ENCODE measurements at places on chromosomes 2 and 18.

- no peak overlapping the region for H3K27ac ChIP-seq
- no peak for DNase-seq
- no peak overlapping the region for H3K4me3 ChIP-seq
Observed at GRCh38 chr18:55422456-55423180, 165.4 kb downstream of the TCF4 start.

- DNase-seq: no peak
- peaks cover 3% of the 10 kb centered on the region for H3K36me3 ChIP-seq
- H3K4me1 ChIP-seq: no peaks in the 10 kb centered on the region
- no peaks in the 10 kb centered on the region for H3K27me3 ChIP-seq
Observed at GRCh38 chr2:156841321-156841720, 405.1 kb downstream of the GPD2 start.

- no peak overlapping the region for H3K4me3 ChIP-seq
- H3K27ac ChIP-seq: no peak overlapping the region
- DNase-seq: no peak
- H3K27me3 ChIP-seq: peaks cover 32% of the 10 kb centered on the region
- H3K4me1 ChIP-seq: no peaks in the 10 kb centered on the region
Observed at GRCh38 chr18:23142251-23142929, 7.1 kb downstream of the CABLES1 start.

- DNase-seq: no peak
- H3K27ac ChIP-seq: no peak overlapping the region
- peaks cover 14% of the 10 kb centered on the region for H3K4me1 ChIP-seq
- H3K4me3 ChIP-seq: no peak overlapping the region
Observed at GRCh38 chr2:25372405-25373268, 30.9 kb upstream of the DNMT3A start.

DNA sequence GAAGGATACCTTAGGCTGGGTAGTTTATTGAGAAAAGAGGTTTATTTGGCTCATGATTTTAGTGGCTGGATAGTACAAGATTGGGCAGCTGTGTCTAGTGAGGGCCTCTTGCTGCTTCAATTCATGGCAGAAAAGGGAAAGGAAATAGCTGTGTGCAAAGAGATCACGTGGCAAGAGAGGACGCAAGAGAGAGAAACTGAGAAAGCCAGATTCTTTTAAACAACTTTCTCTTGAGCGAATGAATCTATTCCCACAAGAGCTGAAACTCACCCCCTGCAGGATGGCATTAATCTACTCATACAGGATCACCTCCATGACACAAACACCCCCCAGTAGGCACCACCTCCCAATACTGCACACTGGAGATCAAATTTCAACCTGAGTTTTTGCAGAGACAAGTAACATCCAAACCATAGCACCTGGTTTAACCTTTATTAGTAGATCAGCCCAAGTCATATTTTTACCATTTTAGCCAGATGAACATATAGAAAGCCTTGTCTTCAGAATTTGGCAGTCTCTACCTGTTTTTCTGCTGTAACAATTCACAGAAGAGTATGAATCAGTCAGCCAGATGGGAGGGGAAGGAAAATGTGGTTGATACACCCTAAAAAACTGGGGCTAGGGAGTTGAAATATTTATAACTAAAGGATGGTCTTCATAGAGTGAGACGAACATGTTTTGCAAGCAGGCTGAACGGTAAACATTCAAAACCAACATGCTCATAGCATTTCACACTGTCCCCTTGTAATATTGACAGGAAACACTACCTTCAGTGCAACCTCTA lies 73.9 kb upstream of the NCKAP5 start:
- no peaks in the 10 kb centered on the region for H3K4me1 ChIP-seq
- no peak overlapping the region for H3K4me3 ChIP-seq

GRCh38 chr2:217932803-217933616 lies 69.8 kb downstream of the TNS1 start:
- no peak overlapping the region for H3K4me3 ChIP-seq
- no peak for DNase-seq
- no peaks in the 10 kb centered on the region for H3K36me3 ChIP-seq
- peaks cover 55% of the 10 kb centered on the region for H3K27me3 ChIP-seq
- peaks cover 5% of the 10 kb centered on the region for H3K4me1 ChIP-seq
- no peak overlapping the region for H3K27ac ChIP-seq

GRCh38 chr2:174495365-174496012 lies 8.7 kb upstream of the GPR155 start:
- no peak for DNase-seq
- no peak overlapping the region for H3K4me3 ChIP-seq
- no peaks in the 10 kb centered on the region for H3K27me3 ChIP-seq
- peaks cover 26% of the 10 kb centered on the region for H3K4me1 ChIP-seq
- peaks cover 14% of the 10 kb centered on the region for H3K36me3 ChIP-seq
- H3K27ac ChIP-seq: peak overlapping the region; percentile 98

DNA sequence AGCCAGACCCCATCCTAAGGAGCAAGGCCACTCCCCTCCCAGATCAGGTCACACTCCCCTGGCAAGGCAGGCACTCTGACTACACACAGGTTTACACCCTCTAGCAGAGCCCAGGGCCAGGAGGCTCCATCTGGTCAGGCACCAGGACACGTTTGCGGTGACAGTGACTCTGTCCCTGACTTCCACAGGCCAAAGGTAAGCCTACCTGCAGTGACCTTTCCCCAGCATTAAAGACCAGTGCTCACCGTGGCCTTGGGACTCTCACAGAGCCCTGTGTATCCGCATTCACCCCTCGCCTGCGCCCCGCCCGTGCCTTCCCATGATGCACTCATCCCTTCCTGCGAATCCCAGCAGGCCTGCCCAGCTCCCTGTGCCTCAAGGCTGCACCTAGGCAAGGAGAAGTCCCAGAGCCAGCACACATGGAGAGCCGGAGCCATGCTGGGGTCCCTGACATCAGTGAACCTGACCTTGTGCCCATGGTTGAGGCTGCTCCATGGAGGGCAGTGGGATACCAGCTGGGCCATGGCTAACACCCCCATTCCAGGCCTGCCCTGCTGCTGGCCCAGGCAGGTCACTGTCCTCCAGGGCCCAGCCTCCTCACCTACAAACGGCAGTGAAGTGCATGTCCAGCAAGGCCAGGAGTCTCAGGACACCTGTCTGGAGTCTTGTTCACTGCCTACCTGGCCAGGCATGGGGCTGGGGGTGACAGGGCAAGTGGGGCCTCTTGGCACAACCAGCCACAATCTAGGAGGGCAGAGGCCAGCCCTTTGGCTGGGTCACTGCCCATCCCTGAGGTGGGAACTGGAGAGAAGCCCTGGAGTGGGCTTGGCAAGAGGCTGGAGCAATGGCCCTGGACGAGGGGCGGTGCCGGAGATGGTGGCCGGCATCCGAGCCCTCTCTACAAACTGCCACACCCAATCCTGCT lies 3.0 kb downstream of the NEURL3 start:
- no peaks in the 10 kb centered on the region for H3K4me1 ChIP-seq
- H3K4me3 ChIP-seq: no peak overlapping the region
- H3K27ac ChIP-seq: no peak overlapping the region
- H3K27me3 ChIP-seq: no peaks in the 10 kb centered on the region

- H3K27me3 ChIP-seq: peaks cover 24% of the 10 kb centered on the region
- H3K27ac ChIP-seq: peak overlapping the region; percentile 18
- no peaks in the 10 kb centered on the region for H3K36me3 ChIP-seq
- no peak for DNase-seq
- peaks cover 18% of the 10 kb centered on the region for H3K4me1 ChIP-seq
Observed at GRCh38 chr2:222427646-222428301, 3.4 kb downstream of the SGPP2 start.

- no peaks in the 10 kb centered on the region for H3K4me1 ChIP-seq
- H3K36me3 ChIP-seq: no peaks in the 10 kb centered on the region
- H3K27ac ChIP-seq: no peak overlapping the region
Observed at GRCh38 chr2:34848132-34848531, 1249.0 kb upstream of the FAM98A start.

- peaks cover 8% of the 10 kb centered on the region for H3K4me1 ChIP-seq
- no peak overlapping the region for H3K4me3 ChIP-seq
- no peak overlapping the region for H3K27ac ChIP-seq
- peaks cover 33% of the 10 kb centered on the region for H3K27me3 ChIP-seq
Observed at GRCh38 chr2:12313445-12314126, 403.1 kb upstream of the TRIB2 start.

- peak overlapping the region; percentile 80 for H3K27ac ChIP-seq
- no peak for DNase-seq
- no peaks in the 10 kb centered on the region for H3K4me1 ChIP-seq
- H3K4me3 ChIP-seq: no peak overlapping the region
- peaks cover 9% of the 10 kb centered on the region for H3K27me3 ChIP-seq
Observed at GRCh38 chr18:10462597-10462996, 8.2 kb downstream of the APCDD1 start.

DNA sequence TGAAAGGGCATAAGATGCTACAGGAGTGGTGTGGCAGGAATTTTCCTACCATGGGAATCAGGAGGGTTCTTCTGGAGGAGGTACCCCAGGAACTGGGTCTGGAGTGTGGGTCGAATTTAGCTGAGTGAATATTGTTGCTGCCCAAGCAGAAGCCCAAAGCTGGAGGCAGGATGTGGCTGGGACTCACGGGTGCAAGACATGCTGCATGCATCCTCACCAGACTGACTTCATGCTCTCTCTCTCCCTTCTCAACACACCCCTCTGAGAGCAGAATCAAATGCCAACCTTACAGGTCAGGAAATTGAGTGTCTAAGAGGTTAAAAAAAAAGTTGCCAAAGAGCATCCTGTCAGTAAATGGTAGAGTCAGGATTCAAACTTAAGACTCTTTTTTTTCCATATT lies 78.8 kb upstream of the TTC39C start:
- peaks cover 41% of the 10 kb centered on the region for H3K4me1 ChIP-seq
- H3K36me3 ChIP-seq: peaks cover 4% of the 10 kb centered on the region
- H3K27me3 ChIP-seq: no peaks in the 10 kb centered on the region
- peak; percentile 24 for DNase-seq
- peak overlapping the region; percentile 43 for H3K4me3 ChIP-seq

GRCh38 chr2:127530245-127531140 lies 4.2 kb upstream of the IWS1 start:
- peaks cover 11% of the 10 kb centered on the region for H3K36me3 ChIP-seq
- H3K27me3 ChIP-seq: peaks cover 16% of the 10 kb centered on the region
- H3K4me1 ChIP-seq: peaks cover 10% of the 10 kb centered on the region
- no peak overlapping the region for H3K4me3 ChIP-seq
- no peak overlapping the region for H3K27ac ChIP-seq

GRCh38 chr2:218863021-218863520 lies 3.5 kb downstream of the WNT6 start:
- no peak overlapping the region for H3K4me3 ChIP-seq
- no peak overlapping the region for H3K27ac ChIP-seq
- peaks cover 3% of the 10 kb centered on the region for H3K36me3 ChIP-seq
- peaks cover 69% of the 10 kb centered on the region for H3K27me3 ChIP-seq
- DNase-seq: no peak

DNA sequence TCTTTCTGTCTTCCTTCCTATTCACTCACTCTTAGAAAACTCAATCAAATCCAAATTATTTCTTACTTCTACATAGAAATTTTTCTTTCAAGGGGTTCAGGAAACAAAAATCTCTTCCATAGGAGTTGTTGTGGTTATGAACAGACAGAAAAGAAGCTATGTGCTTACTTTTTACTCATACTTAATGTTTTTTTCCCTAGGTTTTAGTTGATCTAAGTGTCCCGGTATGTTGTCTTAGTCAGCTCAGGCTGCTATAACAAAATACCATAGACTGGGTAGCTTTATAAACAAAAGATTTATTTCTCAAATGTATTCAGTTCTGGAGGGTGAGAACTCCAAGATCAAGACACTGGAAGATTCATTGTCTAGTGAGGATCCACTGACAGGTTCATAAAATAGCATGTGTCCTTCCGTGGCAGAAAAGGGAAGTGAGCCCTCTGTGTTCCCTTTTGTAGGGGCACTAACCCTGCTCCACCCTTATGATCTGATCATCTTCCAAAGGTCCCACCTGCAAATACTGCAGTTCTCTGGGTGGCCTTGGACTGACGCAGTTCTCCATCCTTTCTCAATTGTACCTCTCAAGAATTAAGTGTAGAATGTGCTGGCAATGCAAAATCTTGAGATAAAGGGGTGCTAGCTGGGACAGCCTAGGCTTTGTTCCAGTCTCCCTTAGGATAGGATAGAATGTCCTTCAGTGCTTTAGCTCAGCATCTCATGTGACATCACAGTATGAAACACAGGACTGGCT lies 14.4 kb upstream of the VRK2 start:
- no peak overlapping the region for H3K4me3 ChIP-seq
- no peaks in the 10 kb centered on the region for H3K27me3 ChIP-seq
- H3K36me3 ChIP-seq: no peaks in the 10 kb centered on the region
- no peaks in the 10 kb centered on the region for H3K4me1 ChIP-seq
- DNase-seq: no peak

DNA sequence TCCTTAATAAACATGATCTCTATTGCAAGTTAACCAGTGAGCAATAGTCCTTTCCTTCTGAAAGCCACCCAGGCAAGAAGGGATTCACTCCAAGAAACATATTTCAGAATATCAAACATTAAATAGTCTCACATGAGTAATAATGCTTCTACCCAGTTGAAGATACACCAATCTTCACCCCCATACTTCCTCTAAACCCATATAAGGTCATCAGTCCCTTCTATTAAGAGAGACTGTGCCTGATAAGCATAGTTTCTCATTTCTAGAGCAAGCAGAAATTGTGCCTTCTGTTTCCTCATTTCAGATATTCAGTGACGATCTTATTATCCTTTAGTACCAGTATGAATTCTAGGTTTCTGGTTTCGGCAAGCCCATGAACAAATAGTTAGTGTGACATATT lies 64.6 kb downstream of the DSEL start:
- no peaks in the 10 kb centered on the region for H3K36me3 ChIP-seq
- no peak for DNase-seq
- no peak overlapping the region for H3K27ac ChIP-seq

DNA sequence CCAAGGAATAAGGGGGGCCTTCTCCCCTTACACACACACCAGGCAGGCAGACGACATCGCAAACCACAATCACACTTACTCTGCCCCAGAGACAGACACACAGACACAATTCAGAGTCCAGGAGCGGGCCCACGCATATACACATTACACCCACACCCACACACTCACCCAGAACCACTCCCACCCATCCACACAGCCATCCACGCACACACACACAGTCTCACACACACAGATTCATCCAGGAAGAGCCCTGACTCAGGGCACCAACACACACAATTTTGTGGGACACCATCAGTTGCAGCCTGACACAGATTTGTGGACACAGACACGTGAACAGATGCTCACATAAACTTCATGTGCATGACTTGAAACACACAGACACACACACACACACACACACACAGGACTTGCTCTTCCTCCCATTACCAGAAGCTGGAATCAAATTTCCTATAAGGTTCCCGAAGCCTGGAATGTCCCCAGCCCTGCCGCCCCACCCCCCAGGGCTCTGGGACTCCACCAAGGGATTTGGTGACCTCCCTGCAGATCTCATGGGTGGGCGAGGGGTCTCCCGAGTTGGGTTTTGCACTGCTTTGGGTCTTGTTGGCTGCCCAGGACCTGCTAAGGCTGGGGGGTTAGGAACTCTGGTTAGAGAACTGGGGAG lies 23.5 kb downstream of the TNS1 start:
- no peak overlapping the region for H3K4me3 ChIP-seq
- no peak for DNase-seq
- H3K27ac ChIP-seq: no peak overlapping the region
- H3K4me1 ChIP-seq: no peaks in the 10 kb centered on the region

DNA sequence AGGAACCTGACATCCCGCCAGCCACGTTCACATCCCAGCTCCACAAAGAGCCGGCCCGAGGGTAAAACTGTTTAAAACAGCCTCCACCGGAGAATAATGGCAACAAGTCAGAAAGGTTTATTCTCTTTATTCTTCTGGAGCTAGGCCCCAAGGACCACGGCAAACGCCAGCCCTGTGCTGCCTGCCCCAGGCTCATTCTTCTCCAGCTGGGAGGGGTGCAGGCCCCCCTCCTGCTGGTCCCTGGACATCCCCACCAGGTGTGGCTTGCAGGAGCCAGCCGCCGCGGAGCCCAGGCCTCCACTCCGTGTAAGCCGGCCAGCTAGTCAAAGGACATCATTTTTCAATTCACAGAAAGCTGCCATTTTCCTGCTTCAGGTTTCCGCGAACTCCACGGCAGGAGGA lies 65.8 kb upstream of the SALL3 start:
- H3K27ac ChIP-seq: no peak overlapping the region
- no peaks in the 10 kb centered on the region for H3K4me1 ChIP-seq
- no peak overlapping the region for H3K4me3 ChIP-seq
- H3K36me3 ChIP-seq: no peaks in the 10 kb centered on the region
- DNase-seq: no peak

All from effector memory CD8-positive, alpha-beta T cell (primary cell).